ENCODE measurements at places on chromosomes 2 and 18. TPM values are rescaled to one million over a fixed set of nuclear protein-coding genes. Genes with fewer than 3 reads are reported as not detected.

DNA sequence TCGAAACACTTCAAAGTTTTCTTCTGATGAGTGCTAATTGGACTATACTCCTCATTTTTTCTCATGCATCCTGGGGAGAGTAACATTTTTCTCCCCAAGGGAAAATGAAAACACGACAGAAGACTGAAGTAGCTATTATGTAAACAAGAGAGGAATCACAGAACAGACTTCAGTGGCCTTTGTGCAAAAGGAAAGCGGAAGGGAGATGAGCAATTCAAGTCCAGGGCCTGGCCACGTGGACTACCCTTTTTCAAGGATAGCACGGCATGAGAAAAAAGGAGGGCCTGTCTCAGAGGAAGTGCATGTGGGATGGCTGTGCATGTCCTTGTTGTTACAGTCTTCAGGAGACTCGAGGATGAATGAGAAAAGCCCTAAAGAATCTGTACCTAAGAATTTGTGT lies 43.8 kb upstream of the KCNE4 start:
- no peaks in the 10 kb centered on the region for H3K4me1 ChIP-seq
- 0 out of 2 replicates have a peak, but pooled peaks cover 1% of the 10 kb centered on the region for H3K27me3 ChIP-seq
- H3K36me3 ChIP-seq = no peaks in the 10 kb centered on the region
- DNase-seq = no peak
- no peak overlapping the region for H3K27ac ChIP-seq
- no peak overlapping the region for H3K4me3 ChIP-seq

- peak; percentile 97 for DNase-seq
- H3K4me1 ChIP-seq = peaks cover 100% of the 10 kb centered on the region
These were observed 41.4 kb upstream of the EML4 start for GRCh38 chr2:42127425-42128424.

Gene STPG4
- total RNA-seq = 0.15 TPM

DNA sequence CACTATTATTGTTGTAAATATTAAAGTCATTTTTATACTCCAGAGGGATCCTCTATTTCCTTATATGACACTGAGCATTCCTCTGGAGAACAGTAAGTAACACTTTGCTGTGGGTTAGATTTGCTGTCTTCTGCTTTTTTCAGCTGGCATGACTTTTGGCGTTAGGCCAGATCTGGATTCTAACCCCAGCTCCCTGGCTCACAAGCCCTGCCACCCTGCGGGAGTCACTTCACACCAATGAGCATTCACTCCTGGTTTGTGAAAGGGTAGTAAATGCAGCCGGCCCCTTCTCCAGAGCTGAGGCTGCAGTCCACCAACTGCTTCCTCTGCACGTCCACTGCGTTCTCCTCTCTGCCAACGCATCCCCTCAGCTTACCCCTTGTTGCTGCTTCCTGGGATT lies 373.8 kb upstream of the RAB6C start:
- peaks cover 6% of the 10 kb centered on the region for H3K27me3 ChIP-seq
- no peak overlapping the region for H3K4me3 ChIP-seq
- H3K36me3 ChIP-seq = no peaks in the 10 kb centered on the region
- no peaks in the 10 kb centered on the region for H3K4me1 ChIP-seq
- DNase-seq = no peak

GRCh38 chr2:181998891-181999654 lies 13.4 kb downstream of the PPP1R1C start:
- peaks cover 10% of the 10 kb centered on the region for H3K4me1 ChIP-seq
- H3K27ac ChIP-seq = no peak overlapping the region
- no peaks in the 10 kb centered on the region for H3K36me3 ChIP-seq
- peak; percentile 6 for DNase-seq
- H3K4me3 ChIP-seq = no peak overlapping the region
- H3K27me3 ChIP-seq = no peaks in the 10 kb centered on the region

- no peaks in the 10 kb centered on the region for H3K36me3 ChIP-seq
- H3K4me3 ChIP-seq = no peak overlapping the region
- H3K4me1 ChIP-seq = peaks cover 11% of the 10 kb centered on the region
- DNase-seq = no peak
- no peak overlapping the region for H3K27ac ChIP-seq
These were observed 41.5 kb upstream of the CAB39 start for GRCh38 chr2:230671117-230671516.

GRCh38 chr2:2859164-2859563 lies 518.5 kb downstream of the EIPR1 start:
- H3K36me3 ChIP-seq = no peaks in the 10 kb centered on the region
- no peak overlapping the region for H3K4me3 ChIP-seq
- DNase-seq = no peak
- no peak overlapping the region for H3K27ac ChIP-seq
- H3K4me1 ChIP-seq = no peaks in the 10 kb centered on the region

DNA sequence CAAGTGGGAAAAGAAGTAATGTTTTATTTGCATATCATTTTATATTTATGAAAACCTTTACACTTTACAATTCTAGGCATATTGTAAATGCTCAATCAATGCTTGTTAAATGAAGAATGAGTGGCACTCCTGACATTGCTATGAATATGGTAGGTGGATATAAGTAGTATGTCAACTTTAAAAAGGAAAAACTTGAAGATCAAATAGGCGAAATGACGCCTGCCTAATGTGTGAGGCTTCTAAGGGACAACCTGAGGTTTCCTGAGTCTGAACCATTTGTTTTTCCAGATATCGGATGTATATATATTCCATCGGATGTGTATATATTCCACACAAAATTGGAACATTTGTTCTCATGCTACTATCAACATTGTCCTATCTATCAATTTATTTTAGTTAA lies 1.4 kb downstream of the STAT4 start:
- peaks cover 10% of the 10 kb centered on the region for H3K4me1 ChIP-seq
- no peak overlapping the region for H3K27ac ChIP-seq

- no peaks in the 10 kb centered on the region for H3K36me3 ChIP-seq
- no peaks in the 10 kb centered on the region for H3K4me1 ChIP-seq
- H3K27ac ChIP-seq = no peak overlapping the region
- H3K27me3 ChIP-seq = peaks cover 4% of the 10 kb centered on the region
- H3K4me3 ChIP-seq = no peak overlapping the region
- DNase-seq = no peak
These were observed 164.2 kb upstream of the CAPN13 start for GRCh38 chr2:30971231-30972025.

Gene SEC11C
- total RNA-seq = 297 TPM

- no peaks in the 10 kb centered on the region for H3K4me1 ChIP-seq
- DNase-seq = peak; percentile 39
- H3K36me3 ChIP-seq = no peaks in the 10 kb centered on the region
- H3K4me3 ChIP-seq = no peak overlapping the region
- no peak overlapping the region for H3K27ac ChIP-seq
These were observed 310.8 kb downstream of the ERBB4 start for GRCh38 chr2:212227755-212228154.

DNA sequence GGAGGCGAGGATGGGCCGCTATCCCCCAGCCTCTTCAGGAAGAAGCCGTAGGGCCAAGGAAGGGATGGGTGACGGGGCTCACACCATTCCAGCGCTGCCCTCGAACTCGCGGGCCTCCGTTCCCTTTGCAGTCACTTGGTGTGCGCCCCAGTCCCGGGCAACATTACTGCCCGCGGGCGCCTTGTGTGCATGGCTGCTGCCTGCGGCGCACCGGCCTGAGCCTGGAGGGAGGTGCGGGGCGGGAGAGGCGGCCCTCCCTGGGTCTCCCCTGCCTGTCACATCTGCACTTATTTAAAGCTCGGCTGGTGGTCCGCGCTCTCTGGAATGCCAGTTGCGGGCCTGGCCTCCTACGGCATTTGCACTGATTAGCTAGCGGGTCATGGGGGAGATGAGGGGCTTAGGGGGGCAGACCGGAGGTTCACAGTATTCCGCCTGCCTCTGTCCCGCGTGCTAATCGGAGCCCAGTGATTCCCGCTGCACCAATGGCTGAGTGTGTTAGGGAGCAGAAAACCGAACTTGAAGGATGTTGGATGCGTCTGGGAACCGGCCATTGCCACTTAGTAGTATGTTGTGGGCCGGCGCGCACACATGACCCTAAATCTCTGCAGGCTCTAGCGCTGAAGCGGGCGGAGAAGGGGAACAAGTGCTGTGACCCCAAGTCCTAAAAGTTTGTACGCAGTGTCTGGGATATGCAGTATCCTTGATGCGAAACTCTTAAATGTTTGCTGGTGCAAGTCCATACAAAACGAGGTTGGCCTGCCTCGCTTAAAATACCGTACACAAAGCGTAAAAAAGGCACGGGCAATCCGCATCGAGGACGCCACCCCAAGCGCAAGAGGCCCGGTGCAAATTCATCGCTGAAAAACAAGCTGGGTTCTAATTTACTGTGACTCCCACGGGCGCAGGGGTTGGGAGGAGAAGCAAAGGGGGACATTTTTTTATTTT lies 161.2 kb upstream of the SIX2 start:
- no peaks in the 10 kb centered on the region for H3K36me3 ChIP-seq

DNA sequence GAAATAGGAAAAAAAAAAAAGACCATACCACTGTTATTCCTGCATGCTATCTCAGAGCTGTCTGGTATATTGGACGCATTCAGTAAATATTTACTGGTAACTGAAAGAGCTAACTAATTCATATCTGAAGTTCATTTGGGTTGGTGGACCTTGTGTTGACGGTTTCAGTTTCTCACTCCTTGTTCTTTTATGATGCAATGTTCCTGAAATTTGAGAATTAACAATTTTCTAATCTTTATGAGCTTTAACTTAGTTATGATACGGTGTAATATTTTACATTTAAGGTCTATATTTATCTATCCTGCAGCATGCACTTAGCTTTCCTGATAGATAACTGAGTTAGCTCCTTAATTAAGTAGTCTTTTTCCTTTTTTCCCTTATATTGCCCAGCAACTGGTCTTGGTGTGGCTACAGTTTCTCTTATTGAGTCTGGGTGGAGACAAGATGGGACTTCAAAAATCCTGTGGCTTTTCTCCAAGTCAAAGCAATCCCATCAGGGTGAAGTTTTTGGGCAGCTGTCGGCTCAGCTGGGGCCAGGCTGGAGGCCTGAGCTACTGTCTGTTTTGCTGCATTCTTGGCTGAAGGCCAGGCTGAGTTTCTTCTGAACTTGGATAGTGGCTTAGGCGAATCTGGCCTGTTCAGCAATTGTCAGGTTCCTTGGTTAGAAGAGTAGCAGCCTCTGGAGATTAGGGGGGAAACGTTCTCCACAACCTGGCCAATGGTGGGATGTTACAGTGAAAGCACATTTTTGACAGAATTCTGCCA lies 78.4 kb upstream of the MEX3C start:
- peaks cover 44% of the 10 kb centered on the region for H3K4me1 ChIP-seq
- H3K27me3 ChIP-seq = no peaks in the 10 kb centered on the region
- H3K36me3 ChIP-seq = no peaks in the 10 kb centered on the region
- no peak overlapping the region for H3K4me3 ChIP-seq
- H3K27ac ChIP-seq = no peak overlapping the region

DNA sequence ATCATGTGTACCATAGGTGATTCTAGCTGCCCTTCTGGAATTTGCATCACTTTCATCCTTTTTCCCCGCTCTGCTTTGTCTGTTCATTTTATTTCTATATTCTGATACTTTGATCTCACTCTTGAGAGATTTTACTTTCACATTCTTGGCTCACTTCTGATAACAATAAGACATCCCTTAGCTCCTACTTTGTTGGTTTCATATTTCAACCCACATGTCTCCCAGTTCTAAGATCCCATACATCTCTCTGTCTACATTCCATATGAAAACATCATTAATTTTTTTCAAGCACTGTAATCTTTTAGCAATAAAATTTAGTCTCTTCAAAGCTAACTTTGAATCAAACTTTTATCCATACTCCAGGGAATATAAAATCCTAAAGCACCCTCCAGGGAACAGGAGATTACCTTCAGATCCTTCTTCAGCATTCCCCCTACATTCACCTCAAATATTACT lies 75.6 kb downstream of the COL3A1 start:
- no peak for DNase-seq
- H3K4me1 ChIP-seq = peaks cover 42% of the 10 kb centered on the region
- no peaks in the 10 kb centered on the region for H3K27me3 ChIP-seq
- no peaks in the 10 kb centered on the region for H3K36me3 ChIP-seq

DNA sequence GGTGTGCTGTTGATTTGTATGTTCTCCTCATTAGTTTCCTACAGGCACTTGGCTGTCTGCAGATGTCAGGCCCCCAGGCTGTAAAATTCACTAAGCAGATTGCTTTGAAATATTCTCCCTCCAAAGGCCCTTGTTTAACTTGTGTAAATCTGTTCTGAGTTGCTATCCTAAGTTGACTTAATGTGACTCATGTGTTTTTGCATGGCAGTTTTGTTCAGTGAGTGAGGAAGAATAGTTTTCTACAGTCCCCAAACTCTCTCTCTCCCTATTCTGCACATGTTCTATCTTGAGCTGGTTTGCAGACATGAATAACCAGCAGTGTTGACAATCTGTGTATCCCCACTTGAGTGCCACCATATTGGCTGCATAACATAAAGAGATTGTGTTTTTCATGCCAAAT lies 1005.4 kb upstream of the DDX18 start:
- no peaks in the 10 kb centered on the region for H3K4me1 ChIP-seq
- DNase-seq = no peak
- H3K4me3 ChIP-seq = no peak overlapping the region
- H3K27ac ChIP-seq = no peak overlapping the region
- no peaks in the 10 kb centered on the region for H3K27me3 ChIP-seq

DNA sequence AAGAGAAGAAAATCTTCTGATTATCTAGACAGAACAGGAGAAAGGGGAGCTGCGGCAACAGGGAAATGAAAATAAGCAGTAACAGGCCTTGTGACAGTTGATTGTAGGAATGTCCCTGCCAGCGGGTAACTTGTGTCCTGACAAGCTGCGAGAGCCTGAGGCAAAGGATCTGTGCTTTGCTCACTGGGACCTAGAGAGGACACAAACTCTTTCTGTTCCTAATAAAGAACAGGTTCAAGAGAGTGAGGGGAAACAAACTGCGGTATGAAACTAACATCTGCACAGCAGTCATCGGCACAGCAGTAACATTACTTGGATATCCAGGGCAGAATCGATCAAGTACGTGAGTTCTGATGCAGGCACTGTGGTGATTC lies 103.7 kb upstream of the THOC1 start:
- no peak overlapping the region for H3K27ac ChIP-seq
- peaks cover 5% of the 10 kb centered on the region for H3K4me1 ChIP-seq
- no peaks in the 10 kb centered on the region for H3K36me3 ChIP-seq
- no peak overlapping the region for H3K4me3 ChIP-seq
- H3K27me3 ChIP-seq = no peaks in the 10 kb centered on the region
- no peak for DNase-seq

GRCh38 chr2:222261504-222261903 lies 37.3 kb downstream of the PAX3 start:
- H3K27ac ChIP-seq = no peak overlapping the region
- no peak overlapping the region for H3K4me3 ChIP-seq
- no peak for DNase-seq

GRCh38 chr2:186274936-186275575 lies 211.0 kb upstream of the ZC3H15 start:
- H3K4me1 ChIP-seq = no peaks in the 10 kb centered on the region
- H3K27ac ChIP-seq = no peak overlapping the region
- no peaks in the 10 kb centered on the region for H3K27me3 ChIP-seq
- H3K36me3 ChIP-seq = no peaks in the 10 kb centered on the region
- DNase-seq = peak; percentile 27
- no peak overlapping the region for H3K4me3 ChIP-seq

Gene CMPK2
- total RNA-seq = 0.58 TPM

Data from HepG2 (cell line).